ENCODE measurements at places on chromosomes 16 and 17.

- no peak for DNase-seq
These were observed 26.4 kb downstream of the DUS2 start for GRCh38 chr16:68049449-68049848.

DNA sequence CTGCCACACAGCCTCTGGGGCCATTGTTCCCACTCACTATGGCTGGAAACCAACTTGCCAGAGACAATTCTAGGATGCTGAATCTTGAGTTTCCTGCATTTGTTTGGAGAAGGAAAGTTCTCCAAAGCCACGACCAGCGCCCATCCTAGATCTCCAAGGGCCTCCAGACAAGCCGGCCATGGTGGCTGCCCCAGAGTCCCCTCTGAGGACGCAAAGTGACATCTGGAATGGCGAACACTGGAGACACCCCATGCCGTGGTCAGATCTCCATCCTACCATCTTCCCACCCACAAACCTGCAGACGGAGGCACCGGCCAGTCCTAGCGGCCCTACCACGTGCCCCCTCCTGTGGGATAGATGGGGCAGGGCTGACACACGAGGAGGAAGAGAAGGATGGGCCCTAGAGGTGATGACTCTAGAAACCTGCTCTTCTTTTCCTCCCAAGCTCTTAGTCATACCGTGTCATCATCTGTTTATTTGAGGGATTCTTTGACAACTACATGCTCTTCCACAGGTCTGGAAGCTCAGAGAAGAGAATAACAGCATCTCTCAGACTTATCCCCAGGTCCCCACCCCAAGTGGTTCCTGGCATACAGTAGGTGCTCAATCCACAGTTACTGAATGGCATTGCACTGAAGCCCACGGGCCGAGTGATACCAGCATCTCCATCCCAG, 71.3 kb downstream of the MYH11 start:
- DNase-seq: no peak

- DNase-seq: no peak
These were observed 4.2 kb upstream of the CDH1 start for GRCh38 chr16:68732741-68733399.

DNA sequence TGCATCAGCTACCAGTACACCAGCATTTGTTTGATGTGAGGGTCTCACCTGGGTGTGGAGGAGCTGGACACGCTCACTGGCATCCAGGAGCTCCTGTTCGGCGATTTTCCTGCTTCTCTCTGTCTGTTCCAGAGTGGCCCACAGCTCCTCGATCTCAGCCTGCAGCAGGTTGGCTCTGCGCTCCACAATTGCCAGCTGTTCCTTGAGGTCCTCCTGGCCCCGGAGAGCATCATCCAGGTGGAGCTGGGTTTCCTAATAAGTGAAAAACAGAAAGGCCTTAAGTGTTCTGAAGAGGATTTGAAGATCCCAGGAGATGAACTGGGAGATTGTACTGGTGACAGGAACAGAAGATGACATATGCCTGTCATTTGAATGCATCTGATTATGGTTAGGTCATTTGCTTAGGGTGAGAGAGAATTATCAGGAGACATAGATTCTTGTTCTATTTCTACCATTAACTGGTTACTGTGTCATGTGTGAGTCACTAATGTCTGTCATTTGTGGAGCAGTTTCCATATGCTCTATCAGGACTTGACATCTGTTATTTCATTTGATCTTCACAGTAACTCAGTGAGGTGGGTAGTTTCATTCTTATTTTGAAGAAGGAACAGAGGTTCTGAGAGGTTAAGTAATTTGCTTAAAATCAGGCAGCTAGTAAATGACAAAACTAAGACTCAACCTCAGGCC, 21.5 kb upstream of the MYH13 start:
- DNase-seq: no peak

DNA sequence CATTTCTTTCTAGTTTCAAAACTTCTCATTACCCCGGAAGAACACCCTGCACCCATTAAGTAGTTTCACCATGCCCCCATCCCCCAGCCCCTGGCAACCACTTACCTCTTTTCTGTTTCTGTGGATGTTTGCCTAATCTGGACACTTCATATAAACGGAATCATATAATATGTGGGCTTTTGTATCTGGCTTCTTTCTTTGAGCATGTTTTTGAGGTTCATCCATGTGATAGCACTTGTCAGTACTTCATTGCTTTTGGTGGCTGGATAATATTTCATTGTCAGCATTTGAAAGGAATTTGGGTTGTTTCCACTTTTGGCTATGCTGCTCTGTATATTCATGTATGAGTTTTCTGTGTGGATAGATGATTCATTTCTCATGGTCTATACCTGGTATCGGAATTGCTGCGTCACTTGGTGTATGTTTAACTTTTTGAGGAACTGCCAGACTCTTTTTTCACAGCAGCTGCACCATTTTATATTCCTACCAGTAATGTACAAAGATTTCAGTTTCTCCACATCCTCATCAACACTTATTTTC, 30.0 kb upstream of the SLC5A10 start:
- DNase-seq: no peak

DNA sequence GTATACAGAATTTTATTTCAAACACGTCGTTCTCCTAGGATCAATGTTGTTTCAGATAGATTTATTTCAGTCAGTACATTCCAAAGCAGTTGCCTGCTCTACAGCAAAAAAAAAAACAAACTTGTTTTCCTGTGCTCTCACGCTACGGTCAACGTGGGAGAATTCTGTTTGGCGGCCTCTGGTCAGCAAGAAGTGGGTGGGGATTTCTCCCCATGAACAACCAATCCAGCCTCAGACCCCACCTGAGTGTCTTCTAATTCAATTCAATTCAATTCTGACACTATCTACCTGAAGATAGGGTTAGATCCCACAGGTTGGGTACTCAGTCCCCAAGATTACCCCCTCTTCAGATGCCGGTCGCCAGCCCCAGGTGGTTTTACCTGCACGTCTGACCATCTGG, 22.1 kb downstream of the C17orf58 start:
- no peak for DNase-seq

DNA sequence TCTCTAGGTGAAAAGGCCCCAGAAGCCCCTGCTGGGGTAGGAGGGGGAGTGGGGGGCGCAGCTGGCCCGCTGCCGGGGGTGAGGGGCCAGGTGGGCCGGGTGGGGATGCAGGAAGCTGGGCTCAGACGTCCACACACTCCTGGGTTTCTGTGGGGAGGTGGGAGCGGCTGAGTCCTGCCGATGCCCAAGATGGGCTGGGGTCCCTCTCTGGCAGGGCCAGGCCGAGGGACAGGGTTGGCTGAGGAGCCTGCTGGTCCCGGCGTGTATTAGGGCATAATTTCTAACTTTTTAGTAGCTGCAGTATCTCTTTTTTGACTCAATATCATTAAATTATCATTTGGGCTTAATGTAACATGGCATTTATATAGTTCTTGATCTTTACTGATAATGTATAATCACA, 121.4 kb upstream of the CORO6 start:
- DNase-seq: no peak

GRCh38 chr17:82065193-82065637, 389 bp downstream of the DUS1L start:
- no peak for DNase-seq
